Astrocyte of the cerebellum (primary cell): ENCODE measurements at places on chromosomes 5 and 9.

DNA sequence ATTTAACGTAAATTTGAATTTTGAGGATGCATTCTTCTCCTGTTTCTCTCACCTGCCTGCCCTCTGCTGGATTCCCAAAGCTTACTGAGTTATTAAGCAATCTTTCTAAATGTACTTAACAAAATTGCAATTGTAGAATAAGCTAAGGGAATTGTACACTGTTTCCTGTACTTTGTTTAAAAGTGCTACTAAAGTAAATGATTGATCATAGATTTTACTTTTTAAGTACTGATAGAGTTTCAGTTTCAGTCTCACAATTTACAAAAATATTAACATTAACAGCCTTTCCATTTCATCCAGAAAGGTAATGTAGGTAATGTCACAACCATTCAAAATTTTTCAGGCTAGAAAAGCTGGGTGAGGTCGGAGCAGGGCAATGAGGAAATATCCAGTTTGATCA is 4.8 kb upstream of the RANBP17 start:
- no peak for DNase-seq

- no peak for DNase-seq
These were observed 132.5 kb downstream of the GPBP1 start for GRCh38 chr5:57306359-57306758.

GRCh38 chr9:3857673-3858072 is 331.9 kb upstream of the RFX3 start:
- no peak for DNase-seq

- no peak for DNase-seq
These were observed 189.6 kb downstream of the PIK3R1 start for GRCh38 chr5:68405026-68405684.

DNA sequence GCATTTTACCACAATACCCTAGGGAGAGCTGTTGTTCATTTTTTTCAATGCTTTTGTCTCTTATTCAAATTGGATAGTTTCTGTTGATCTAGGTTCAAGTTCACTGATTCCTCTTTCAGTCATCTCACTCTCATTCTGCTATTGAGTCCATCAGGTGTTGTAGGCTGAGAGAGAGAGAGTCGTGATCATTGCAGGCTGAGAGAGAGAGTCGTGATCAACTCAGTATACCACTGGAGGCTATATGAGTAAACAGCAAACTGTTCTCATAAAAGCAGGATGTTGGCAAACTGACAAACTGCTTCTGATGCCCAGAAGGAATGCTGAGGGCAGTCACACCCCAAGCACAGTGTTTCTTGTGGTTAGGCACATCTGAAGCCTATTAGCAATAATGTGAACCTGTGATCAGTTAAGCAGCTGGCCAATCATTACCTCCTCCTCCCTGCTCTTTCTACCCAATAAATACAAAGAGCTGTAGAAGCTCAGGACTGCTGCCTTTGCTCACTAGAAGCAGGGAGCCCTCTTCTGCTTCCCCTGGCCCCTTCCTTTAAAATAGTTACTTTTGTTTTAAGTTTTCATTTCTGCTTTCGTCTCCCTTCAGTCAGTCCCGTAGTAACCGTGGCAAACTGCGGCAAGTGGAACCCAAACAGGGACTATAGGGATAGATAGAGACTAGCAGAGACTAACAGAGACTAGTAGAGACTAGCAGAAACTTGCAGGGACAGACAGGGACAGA is 476.1 kb upstream of the ACO1 start:
- DNase-seq: no peak

DNA sequence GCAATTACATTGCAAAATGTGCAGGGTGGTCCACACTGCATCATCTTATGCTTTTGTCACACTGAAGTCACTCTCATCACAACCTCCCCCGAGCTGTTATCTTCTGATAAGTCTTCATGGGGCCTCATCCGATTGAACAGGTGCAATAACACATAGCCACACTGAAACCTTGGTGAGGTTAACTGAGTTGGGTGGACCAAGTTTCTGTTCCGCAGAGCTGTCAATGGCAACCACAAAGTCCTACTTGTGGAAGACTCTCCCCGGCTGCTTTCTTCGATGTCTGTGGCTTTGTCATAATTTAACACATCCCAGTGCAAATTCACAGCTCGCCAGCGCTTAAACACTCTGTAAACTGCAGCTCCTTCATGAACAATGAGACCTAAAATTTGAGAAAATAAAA is 112.2 kb downstream of the MARCHF11 start:
- no peak for DNase-seq

GRCh38 chr5:111254613-111255012 is 30.4 kb downstream of the CAMK4 start:
- no peak for DNase-seq

DNA sequence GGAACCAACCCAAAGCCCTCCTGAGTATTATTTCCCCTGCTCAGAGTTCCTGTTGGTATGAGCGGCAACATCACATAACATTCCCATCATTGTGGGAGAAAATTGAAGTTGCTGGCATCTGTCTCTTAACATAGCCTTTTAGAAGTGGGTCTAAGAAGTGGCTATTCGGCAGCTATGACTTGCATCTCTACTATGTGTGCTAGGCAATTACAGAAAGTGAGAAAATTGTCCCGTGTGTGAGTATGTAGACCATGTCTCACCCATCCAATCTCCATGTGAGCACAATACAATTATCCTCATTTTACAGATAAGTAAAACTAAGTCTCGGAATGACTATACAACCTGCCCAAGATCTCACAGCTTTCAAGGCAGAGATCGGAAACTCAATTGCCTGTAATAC is 239.4 kb upstream of the ZNF462 start:
- DNase-seq: no peak

- no peak for DNase-seq
These were observed 259.3 kb downstream of the CEMIP2 start for GRCh38 chr9:71509054-71509453.

DNA sequence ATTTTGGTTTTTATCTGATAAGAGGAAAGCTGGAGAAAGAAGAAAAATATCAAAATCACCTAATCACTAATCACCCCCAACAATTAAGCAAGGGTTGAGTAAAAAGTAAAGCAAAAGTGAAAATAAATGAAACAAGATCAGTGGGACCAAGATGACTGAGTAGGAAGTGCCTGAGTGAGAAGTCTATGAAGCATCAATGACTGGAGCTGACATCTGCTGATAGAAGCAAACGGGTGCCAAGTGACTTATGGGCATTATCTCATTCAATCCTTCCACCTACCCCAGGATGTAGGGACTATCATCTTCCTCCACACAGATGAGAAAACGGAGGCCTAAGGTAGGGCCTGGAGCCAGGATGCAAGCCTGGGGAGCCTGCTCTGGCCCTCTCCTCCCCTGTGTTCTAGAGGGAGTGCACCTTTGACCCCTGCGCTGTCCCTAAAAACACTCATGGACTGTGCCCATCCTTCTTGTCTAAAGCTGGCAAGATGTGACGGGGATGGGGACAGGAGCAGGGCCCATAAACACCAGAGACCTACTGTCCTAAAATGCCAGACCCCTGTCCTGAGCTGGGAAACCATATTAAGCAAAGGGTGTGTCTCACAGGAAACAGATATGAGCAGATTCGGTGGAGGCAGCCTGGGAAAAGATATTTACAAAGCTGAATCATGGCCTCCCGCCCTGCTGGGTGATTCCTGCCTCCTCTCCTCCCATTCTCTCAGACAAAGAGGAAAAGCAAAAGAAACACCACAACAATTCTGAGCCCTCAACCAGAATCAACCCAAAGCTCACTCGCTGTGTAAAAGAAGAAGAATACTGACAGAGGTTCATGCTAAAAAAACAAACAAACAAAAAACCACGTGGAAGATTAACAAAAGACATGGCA is 116.0 kb downstream of the AUH start:
- DNase-seq: no peak

DNA sequence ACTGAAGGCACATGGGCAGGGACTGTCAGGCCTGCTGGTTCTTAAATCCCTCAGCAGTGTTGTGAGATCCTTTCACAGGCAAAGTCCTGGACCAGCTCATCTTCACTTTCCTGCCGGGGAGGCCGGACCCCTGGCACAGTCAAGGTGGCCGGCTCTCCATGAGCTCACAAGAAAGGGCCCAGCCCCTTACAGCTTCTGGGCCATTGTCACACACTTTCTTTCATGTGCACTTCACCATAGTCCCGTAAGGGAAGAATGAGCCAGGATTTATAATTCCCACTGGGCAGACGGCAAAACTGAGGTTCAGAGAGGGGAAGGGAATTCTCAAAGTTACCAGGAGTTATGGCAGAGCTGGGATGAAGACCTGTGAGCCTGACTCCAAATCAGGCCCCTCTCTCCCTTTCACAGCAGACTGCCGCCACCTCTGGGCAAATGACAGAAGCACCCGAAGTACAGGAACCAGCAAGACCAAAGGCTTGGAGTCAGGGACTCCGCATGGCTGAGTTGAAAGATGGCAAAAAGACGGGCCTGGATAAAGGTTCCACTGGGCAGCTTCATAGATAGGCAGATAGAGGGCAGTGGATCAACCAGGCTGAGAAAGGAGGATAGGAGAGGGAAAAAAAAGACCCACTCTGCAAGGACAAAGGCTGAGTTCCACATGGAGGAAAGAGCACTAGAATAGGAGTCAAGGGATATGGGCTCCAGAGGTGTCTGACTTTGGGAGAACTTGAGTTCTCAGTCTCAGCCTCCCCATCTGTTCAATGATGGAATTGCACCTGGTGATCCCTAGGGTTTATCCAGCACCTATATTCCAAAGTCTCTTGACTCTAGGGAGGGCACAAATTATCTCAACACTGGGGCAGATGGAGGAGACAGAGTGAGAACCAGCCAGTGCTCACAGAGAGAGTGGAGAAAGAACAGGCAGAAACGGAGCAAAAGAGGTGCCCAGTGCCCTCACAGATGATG is 128.7 kb downstream of the PAX5 start:
- DNase-seq: no peak

DNA sequence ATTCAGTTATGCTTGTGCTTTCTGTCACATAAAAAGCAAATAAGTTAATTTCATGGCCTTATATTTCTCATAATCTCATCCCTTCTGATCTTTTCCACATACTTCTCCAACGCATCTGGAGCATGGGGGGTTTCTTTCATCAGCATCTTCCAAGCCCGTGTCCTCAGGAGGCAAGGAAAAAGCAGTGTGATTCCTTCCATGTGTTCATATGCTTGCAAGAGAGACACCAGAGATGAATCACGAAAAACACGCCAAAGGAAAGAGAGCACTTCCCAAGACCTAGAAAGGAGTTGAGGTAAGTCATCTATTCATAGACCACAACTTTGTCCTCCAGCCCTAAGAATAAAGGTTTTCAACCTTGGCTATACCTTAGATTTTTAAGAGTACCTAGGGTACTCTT is 26.0 kb upstream of the SVEP1 start:
- DNase-seq: no peak

DNA sequence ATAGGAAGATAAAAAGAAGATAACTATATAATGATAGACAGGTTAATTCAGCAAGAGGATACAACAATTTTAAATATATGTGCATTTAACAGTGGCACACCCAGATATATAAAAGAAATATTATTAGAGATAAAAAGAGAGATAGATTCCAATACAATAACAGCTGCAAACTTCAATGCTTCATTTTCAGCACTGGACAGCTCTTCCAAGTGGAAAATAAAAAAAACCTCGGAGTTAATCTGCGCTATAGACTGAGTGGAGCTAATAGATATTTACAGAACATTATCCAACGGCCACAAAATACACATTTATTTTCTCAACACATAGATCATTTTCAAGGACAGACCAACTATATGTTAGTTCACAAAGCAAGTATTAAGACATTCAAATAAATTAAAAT is 1229.5 kb upstream of the CDH6 start:
- no peak for DNase-seq

DNA sequence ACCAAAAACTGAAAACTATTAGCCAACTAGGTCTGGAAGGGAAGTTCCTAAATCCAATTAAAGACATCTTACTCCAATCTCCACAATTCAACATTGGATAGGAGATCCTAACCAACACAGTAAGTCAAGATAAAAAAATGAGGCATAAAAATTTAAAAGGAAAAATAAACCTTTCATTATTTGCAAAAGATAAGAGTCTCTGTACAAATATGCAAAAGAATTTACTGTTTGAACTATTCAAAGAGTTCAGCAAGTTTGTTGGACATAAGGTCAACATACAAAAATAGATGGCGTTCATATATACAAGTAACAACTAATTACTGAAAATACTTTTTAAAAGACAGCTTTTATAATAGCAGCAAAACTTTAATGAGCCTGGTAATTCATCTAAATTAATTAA is 3.1 kb upstream of the FREM1 start:
- no peak for DNase-seq

- peak; percentile 94 for DNase-seq
These were observed 7.7 kb downstream of the MACROH2A1 start for GRCh38 chr5:135391116-135391868.

DNA sequence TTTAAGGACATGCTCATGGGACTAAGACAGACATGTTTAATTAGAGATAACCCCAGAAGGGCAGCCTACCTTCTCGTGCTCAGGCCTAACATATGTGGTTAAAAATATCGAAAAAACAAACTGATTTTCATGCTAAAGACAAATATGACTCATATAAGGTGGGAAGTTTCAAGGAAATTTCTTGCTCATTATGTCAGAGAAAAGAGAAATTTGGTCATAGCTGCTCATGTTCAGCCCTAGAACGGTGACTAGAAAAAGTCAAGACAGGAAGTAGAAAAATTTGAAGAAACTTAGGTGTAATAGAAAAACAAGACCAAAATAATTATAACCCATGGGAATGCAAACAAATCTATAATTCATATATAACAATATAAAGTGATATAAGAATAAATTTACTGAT is 120.6 kb downstream of the PRDM9 start:
- no peak for DNase-seq

DNA sequence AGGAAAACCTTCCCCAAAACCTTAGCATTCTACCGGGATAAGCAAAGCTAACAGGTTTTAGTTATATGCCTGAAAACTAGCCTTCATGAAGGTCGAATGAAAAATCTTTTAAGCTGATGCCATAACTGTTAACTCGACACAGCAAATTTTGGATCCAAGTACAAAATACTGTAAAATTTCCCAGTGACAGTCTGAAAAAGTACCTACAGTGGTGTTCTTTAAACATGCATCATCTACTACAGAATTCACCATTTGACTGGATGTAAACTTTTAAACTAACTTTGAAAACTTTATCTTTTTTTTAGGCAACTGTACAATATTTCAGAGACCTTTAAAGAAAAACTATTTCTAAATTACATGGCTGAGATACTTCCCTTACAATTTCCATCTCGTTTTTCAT is 791 bp downstream of the RAPGEF6 start:
- DNase-seq: no peak

- DNase-seq: no peak
These were observed 59.5 kb upstream of the FBXL7 start for GRCh38 chr5:15440434-15440833.

DNA sequence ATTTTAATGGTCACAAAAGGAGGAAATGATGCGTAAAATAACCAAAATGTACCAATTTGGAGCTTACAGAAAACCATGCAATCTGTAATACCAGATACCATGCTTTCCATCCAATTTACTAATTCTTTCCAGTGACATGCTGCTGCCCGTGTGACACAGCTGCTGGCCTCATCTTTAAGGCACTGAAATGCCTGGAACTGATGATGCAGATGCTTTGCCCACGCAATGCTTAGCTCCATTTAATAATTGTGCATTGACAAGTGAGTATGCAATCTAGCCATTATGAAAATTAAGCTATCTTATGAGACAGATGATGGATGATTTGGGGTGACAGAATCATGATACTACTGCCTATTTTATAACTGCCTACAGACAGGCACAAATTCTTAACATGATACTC is 169.2 kb upstream of the CTNND2 start:
- no peak for DNase-seq
